Stimulated activated naive CD4-positive, alpha-beta T cell (primary cell): ENCODE measurements at places on chromosomes 1 and 21.

DNA sequence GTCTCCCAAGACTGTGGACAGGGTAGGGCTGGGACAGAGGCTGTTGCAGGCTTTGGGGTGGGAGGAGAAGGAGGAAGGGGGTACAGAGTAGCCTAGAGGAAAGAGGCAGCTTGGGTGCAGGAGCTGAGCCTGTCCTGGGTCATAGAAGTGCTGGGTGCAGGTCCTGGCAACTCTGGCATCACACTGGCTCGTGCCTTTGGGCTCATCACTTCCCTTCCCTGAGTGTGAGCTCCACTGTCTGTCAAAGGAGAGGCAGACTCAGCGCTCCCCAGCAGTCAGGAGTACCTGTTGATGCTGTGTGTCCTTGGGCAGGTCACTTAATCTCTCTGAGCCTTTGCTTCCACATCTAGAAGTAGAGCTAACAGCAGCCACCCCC is 157.1 kb downstream of the PTPRU start:
- no peak for DNase-seq

DNA sequence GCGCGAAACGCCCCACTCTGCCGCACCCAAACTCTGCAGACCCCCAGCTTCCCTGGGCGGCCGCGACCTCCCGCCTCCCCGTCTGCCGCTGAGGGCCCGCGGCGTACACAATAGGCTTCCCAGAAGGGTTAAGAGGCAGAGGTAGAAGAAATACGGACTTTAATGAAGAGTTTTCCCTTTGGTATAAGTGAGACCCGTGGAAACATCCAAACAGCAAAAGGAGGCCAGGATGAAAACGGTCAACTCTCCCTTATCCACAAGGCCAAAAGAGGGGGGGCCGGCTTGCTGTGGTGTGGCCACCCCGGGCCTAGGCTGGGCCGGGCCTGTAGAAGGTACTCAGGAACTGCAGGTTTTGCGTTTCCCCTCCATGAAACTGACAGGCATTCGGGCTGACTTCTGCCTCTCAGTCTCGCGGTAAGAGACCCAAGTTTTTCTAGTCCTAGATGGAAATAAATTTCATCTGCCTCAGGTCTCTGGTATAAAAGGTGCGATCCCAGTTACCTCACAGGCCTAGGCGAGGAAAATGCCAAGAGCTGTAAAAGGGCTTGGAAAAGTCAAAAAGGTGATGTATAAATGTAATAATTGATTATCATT is 671 bp upstream of the PYGO2 start:
- DNase-seq = peak; percentile 39

DNA sequence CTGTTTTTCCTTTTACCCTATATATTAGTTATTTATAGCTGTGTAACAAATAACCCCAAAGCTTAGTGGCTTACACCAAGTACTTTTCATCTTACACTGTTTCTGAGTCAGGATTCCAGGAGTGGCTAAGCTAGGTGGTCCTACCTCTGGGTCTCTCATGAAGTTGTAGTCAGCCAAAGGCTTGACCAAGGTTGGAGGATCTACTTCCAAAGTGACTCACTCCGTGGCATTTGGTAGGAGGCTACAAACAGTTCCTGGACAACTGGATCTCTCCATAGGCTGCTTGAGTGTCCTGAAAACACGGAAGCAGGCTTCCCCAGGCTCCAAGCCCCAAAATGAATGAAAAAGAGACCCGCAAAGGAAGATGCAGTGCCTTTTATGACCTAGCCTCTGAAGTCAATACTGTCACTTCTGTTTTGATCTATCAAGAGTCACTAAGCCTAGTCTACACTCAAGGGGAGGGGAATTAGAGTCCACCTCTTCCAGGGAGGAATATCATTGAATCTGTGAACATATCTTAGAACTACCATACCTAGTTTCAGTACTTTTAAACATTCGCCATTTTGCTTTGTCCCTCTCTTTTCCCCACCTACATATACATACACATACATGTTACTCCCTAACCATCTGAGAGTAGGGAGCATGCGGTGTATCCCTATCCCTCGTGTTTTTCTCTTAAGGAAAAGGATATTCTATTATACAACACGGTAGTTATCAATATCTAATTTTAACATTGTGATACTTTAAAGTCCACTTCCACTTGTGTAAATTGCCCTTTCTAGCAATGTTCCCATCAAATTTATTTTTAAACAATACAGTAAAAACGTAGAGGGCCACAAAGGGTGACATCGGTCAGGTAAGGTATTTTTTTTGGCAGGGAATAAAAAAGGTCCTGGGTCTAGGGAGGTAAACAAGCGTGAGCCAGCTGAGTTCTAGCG is 67.2 kb downstream of the SLC35A3 start:
- peak; percentile 32 for DNase-seq

DNA sequence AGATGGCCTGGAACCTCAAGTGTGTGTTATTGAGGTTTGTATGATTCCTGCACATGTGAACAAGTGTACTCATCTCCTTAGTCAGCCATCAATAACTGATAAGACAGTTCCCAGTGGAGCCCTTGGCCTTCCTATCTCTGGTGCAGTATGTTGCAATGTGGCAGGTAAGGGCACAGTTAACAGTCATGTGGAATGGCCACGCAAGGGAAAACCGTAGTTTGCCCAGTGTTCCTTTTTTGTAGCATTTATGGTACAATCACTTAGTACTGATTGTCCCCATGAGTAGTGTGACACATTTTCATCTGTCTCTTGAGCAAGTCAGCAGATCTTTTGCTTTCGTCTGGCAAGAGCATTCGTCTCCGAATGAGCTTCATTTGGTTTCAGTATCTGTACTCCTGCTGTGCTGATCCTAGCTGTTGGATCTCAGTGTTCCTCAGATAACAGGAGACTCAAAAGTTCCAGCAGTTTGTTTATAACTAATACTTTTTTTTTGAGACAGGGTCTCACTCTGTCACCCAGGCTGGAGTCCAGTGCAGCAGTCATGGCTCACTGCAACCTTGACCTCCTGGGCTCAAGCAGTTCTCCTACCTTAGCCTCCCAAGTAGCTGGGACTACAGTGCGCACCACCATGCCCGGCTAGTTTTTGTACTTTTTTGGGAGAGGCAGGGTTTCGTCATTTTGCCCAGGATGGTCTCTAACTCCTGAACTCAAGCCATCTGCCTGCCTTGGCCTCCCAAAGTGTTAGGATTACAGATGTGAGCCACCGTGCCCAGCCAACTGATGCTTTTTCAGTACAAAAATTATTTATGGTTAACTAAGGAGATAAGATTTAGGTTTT is 8.2 kb downstream of the CTPS1 start:
- no peak for DNase-seq

GRCh38 chr1:27307874-27308598 is 13.9 kb upstream of the TMEM222 start:
- no peak for DNase-seq

- DNase-seq = no peak
Measured at GRCh38 chr1:162882248-162882674, 21.3 kb upstream of the CCDC190 start.

GRCh38 chr1:183416850-183417771 is 1.1 kb downstream of the NMNAT2 start:
- peak; percentile 23 for DNase-seq

DNA sequence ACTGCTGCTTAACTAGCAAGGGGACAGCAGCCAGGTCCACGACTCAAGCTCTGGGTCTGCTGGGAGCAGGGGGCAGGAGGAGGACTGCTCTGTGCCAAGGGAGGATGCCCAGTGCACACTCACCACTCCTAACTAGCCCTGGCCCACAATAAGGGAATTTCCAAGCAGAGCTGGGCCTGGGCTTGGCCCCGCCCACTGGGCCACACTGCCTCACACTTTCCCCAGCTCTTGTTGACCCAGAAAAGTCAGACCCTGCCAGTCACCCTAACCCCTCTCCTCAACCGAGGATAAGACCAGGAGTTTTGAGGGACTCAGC is 18.7 kb downstream of the SLC9A1 start:
- DNase-seq = no peak
